ENCODE measurements at places on chromosomes 1 and 21. TPM values are rescaled to one million over a fixed set of nuclear protein-coding genes. Genes with fewer than 3 reads are reported as not detected.

GRCh38 chr1:246265481-246265880 lies 241.6 kb downstream of the SMYD3 start:
- no peak for DNase-seq

DNA sequence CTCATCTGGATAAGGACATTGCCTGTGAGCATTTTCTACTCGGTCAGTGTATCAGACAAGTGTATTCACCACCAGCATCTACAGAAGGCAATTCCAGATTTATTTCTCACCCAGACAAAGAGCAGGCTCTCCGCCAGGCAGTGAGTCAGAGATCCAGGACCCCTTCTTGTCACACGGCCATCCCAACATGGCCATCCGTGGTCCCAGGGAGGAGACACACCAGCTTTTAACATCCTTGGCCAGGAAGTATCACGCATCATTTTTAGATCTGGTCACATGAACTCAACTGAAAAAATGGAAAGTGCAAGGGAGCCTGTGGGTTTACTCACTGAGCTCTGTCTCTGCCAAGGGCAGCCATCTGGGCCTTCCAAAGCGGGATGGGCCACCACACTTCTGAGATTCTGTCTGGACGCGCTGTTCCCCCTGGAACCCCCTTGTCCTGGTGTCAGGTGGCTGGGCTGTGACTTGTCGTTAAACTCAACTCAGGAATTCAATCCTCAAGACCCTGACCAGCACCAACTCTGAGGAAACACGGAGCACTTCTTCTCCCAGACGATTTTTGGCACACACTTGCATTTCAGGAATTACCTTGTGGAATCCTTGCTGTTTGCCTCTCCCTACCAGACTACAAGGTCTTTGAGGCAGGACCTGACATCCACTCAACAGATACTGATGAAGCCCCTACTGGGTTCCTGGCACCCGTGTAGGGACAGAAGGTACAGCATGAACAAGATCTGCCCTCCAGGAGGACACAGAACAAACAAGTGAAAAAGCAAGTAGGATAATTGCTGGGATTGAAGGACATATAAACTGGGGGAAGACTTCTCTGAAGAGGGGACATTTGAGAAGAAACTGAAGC lies 21.6 kb upstream of the CCSAP start:
- no peak for DNase-seq

GRCh38 chr1:110612060-110612745 lies 6.0 kb upstream of the KCNA2 start:
- DNase-seq: no peak

DAB1 gene
- polyA plus RNA-seq: 6.1 TPM

VPS26C gene
- polyA plus RNA-seq: 43.2 TPM

Data from left renal cortex interstitium (tissue), 4 donors.